ENCODE measurements at places on chromosomes 3 and 15.

DNA sequence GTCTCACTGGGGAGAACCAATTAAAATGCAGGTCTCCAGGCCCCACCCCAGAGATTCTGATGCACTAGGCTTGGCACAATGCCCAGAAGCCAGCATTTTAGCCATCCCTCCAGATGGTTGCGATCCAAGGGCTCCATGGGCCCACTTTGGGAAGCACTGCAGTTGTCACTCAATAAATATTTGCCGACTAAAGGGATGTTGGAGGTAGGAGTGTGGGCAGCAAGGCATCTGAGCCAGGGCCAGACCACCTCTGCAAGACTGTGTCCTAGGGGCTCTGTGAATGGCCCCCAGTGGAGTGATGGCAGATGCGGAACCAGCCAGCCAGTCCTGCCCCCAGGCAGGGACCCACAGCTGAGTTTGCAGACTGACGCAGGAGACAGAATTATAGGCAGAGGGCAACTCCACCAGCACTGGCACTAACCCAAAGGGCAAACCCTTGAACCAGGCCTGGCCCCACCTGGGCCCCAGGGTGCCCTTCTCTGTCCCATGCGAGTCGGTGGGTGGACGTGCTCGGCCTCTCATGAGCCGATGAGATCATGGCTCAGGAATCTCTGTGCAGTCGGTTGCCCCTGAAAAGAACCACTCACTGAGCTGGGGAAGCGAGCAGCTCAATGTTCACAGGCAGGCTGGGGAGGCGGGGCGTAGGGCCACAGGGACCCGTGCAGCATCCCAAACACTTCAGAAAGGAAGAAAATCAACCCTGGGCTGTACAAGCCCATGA lies 49.7 kb downstream of the SEMA5B start:
- peak; percentile 44 for DNase-seq

DNA sequence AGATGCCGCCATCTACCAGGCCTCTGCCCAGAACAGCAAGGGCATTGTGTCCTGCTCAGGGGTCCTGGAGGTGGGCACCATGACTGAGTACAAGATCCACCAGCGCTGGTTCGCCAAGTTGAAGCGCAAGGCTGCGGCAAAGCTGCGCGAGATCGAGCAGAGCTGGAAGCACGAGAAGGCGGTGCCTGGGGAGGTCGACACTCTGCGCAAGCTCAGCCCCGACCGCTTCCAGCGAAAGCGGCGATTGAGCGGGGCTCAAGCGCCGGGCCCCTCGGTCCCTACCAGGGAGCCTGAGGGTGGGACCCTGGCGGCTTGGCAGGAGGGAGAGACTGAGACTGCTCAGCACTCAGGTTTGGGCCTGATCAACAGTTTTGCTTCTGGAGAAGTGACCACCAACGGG lies 22.6 kb downstream of the ALPK3 start:
- DNase-seq = no peak

DNA sequence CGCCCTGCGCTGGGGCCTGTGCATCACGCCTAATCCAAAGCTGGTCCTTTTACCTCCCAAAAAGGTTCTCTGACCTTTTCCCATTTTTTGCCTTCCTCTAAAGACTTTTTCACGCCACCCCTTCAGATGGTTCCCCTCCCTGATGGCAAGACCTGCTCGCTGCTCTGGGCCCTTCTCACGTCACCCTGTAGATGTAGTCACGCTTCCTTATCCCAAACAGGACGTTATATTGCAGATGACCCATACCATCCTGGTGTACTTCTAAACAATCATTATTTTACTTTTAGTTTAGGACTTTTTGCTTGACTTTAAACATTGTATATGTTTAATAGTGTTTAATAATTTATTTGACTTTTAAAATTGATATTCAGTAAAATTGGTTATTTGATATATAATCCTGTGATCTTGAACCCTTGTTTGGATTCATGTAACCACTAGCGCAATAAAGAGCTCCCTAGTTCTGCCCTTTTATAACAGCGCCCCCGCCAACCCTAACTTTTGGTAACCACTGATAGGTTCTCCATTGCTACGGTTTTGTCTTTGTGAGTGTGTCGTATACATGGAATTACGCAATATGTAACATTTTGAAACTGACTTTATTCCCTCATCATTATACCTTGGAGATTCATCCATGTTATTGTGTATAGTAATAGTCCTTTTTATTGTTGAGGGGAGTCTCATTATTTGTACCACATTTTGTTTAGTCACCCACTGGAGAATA lies 159.0 kb upstream of the CHRNA7 start:
- DNase-seq = no peak

GRCh38 chr3:12734960-12735359 lies 24.1 kb downstream of the TMEM40 start:
- DNase-seq = no peak

- DNase-seq = no peak
Observed at GRCh38 chr3:160196511-160197104, 28.6 kb upstream of the C3orf80 start.

- DNase-seq = no peak
Observed at GRCh38 chr3:169953462-169954141, 13.0 kb upstream of the SEC62 start.

DNA sequence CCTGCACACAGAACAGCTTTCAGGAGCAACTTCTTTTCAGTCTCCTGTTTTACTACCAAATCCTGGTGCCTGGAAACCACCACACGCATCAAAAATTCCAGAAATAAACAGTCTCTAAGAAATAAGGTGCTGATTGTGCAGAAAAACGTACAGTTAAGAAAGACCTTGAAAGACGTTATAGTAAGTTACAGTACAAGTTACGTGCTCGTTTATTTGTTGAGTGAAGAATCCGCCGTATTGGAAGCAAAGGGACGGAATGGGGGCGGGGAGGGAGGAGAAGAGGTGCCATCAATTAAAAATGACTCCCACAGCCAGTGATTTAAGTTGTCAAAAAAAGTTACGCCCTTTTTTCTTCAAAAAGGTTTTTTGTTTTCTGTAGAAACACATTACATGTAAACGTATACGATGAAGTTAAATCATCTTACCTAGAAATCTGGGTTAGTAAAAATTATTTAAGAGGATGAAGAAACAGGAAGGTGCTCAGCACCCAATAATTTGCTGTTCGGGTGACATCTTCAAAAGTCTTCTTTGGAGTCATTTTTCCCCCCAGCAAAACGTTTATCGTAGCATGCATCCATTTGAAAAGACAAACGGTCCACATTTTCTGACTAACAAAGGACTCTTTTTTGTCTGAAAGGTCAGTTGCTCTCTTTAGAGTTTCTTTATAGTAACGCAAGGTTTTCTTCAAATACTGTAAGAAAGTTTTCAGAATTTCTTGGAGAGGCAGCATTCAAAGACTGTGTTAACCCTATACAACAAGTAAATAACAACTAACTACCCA lies 782 bp upstream of the UACA start:
- DNase-seq = peak; percentile 4

GRCh38 chr3:180185650-180186049 lies 148.9 kb upstream of the PEX5L start:
- no peak for DNase-seq

- peak; percentile 41 for DNase-seq
Observed at GRCh38 chr15:99076555-99077308, 28.1 kb upstream of the SYNM start.

- DNase-seq = no peak
Observed at GRCh38 chr3:127820826-127821313, 1.4 kb downstream of the MGLL start.

GRCh38 chr3:186882881-186883685 lies 40.6 kb downstream of the ADIPOQ start:
- no peak for DNase-seq

DNA sequence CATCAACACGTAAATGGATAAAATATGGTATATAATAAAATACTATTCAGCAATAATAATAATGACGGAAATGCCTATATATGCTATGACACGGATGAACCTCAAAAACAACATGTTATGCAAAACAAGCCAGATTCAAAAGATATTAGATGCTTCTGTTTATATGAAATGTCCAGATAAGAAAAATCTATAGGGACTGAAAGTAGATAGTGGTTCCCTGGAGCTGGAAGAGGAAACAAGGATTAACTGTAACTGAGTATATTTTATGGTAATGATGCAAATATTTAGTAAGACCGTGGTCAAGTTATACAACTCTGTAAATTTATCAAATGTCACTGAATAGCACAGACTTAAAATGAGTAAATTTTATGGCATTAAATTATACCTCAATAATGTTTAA lies 25.8 kb upstream of the WDR49 start:
- DNase-seq = no peak

- no peak for DNase-seq
Observed at GRCh38 chr15:100256101-100256969, 85.4 kb downstream of the ADAMTS17 start.

- peak; percentile 14 for DNase-seq
Observed at GRCh38 chr15:25739687-25740121, 123.4 kb downstream of the ATP10A start.

GRCh38 chr3:99625237-99625622 lies 13.2 kb upstream of the COL8A1 start:
- DNase-seq = no peak

GRCh38 chr15:72397796-72398588 lies at the start of gene TMEM202:
Gene TMEM202 (plus strand): TSS chr15:72398305. CDS start chr15:72398327, 22 bp downstream.
- no peak for DNase-seq

DNA sequence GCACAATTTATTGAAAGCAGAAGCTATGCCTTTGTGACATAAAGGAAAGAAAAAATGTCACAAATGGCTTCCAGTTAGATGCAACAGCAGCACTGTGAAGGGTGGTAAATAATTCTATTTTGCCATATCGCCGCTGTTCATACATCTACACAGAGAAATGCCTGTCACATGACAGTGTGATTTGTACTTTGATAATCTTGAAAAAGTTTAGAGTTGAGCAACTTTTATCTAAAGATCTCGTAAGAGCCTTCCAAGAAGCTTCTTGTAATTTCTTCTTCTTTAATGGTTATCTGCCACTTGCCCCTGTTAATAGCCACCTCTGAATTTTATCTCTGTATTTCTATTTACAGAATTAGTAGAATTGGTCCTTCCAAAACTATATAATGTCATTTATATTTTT lies 192.3 kb downstream of the ATP8B4 start:
- DNase-seq = no peak

DNA sequence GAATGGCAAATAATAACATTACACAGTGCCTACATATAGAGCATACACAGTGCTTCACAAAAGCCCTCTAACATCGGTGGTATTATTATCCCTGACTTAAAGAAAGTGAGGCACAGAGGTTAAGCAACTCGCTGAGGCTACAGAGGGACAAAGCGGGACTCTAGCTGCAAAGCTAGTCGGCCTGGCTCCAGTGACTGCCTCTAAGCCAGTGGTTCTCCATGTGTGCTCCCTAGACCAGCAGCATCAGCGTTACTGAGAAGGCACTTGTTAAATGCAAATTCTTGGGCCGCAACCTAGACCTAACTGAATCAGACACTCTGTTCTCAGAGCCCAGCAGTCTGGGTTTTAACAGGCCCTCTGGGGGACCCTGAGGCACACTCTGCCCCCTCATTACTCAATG lies 33.1 kb upstream of the LIPC start:
- no peak for DNase-seq

GRCh38 chr15:78417754-78418630 lies 20.0 kb upstream of the IREB2 start:
- no peak for DNase-seq

DNA sequence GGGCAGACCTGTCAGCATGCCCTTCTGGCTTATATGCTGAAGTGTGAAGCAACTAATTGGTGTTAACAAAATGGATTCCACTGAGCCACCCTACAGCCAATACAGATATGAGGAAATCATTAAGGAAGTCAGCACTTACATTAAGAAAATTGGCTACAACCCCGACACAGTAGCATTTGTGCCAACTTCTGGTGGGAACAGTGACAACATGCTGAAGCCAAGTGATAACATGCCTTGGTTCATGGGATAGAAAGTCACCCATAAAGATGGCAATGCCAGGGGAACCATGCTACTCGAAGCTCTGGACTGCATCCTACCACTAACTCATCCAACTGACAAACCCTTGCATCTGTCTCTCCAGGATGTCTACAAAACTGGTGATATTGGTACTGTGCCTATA lies 9.4 kb downstream of the PIK3CB start:
- DNase-seq = no peak

- DNase-seq = no peak
Observed at GRCh38 chr3:136675150-136675858, 76.9 kb downstream of the STAG1 start.

GRCh38 chr3:191336833-191337232 lies 6.5 kb upstream of the UTS2B start:
- no peak for DNase-seq

- no peak for DNase-seq
Observed at GRCh38 chr3:100033184-100033583, 81.1 kb downstream of the FILIP1L start.

- no peak for DNase-seq
Observed at GRCh38 chr3:107468782-107469181, 54.0 kb upstream of the BBX start.

DNA sequence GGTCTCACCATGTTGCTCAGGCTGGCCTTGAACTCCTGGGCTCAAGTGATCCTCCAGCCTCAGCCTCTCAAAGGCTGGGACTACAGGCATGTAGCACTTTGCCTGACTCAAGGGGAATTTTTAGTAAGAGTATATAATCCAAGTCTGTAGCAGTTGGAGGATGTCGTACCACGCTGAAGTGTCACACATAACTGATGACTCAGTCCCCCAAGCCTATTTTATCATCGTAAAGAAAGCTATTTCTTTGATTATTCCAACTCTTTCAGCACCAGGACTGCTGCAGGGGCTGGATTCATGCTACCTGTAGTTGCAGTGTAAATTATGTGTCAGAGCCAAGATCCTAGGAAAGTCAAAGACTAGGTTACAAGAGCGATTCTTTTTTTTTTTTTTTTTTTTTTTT lies 1.4 kb upstream of the PRKCI start:
- no peak for DNase-seq

- no peak for DNase-seq
Observed at GRCh38 chr3:40054568-40055222, 245.3 kb downstream of the MYRIP start.

GRCh38 chr3:193686665-193687483 lies 93.9 kb downstream of the OPA1 start:
- DNase-seq = no peak

GRCh38 chr3:137998121-137999042 lies 11.6 kb upstream of the CLDN18 start:
- no peak for DNase-seq

- DNase-seq = no peak
Observed at GRCh38 chr3:197942956-197943556, 6.9 kb upstream of the RPL35A start.

- DNase-seq = no peak
Observed at GRCh38 chr3:128412180-128413002, 54.3 kb downstream of the DNAJB8 start.

- no peak for DNase-seq
Observed at GRCh38 chr3:150124142-150124541, 153.4 kb upstream of the PFN2 start.

All from neural crest cell (in vitro differentiated cells).